ENCODE measurements at places on chromosomes 12 and 14.

- no peak for DNase-seq
These were observed 377.8 kb downstream of the FUT8 start for GRCh38 chr14:65790172-65790815.

DNA sequence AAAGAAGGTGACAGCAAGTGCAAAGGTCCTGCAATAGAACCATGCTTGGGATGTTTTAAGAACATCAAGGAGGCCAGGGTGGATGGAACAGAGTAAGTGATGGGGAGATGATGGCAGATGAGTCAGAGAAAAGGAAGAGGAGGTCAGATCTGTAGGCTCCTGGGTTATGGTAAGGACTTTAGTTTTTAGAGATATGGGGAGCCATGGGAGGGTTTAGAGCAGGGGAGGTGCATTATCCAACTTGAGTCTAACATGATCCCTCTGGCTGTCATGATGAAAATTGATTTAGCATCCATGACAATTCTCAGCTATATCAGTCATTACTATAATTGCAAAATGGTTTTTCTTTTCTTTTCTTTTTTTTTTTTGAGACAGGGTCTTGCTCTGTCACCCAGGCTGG, 7.3 kb upstream of the PLBD2 start:
- DNase-seq = no peak

DNA sequence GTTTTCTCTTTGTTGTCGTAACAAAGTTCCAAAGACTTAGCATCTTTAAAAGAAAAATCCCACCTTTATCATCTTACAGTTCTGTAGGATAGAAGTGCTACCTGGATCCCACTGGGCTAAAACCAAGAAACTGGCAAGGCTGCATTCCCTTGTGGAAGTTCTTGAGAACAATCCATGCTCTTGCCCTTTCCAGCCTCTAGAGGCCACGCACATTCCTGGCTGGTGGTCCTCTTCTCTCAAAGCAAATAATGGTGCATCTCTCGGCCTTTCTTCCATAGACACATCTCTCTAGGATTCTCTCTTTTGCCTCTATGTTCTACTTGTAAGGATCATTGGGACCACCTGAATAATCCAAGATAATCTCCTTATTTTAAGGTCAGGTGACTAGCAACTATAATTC, 8.2 kb upstream of the PAWR start:
- no peak for DNase-seq

DNA sequence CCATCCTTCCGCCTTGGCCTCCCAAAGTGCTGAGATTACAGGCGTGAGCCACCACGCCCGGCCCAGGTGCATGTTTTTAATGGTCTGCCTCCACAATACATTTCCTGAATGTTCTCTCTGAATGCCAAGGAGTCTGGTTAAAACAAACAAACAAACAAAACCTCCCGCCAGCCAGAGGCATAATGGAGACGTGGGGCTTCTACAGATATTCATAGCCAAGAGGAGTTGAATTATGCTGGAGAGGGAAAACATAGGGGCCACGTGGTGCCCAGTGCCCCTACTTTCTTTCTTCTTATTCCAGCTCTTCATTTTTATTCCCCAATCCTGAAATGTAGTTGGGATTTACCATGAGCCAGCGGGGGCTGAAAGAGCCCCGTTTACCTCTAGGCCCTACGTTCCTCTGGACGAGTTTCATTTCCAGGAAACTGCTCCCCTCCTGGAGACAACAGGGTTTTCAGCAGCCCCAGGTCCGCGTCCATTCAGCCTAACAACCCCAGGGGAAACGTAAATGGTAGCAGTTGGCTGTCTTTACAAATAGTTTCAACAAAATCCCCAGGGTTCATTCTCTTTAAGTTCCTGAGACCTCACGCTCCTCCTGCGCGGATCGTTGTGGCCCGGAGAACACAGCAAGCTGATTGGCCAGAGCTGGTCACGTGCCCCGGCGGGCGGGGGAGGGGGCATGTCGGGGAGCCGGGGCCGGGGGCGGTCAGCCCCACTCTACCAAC, 108.5 kb upstream of the ESRRB start:
- no peak for DNase-seq

DNA sequence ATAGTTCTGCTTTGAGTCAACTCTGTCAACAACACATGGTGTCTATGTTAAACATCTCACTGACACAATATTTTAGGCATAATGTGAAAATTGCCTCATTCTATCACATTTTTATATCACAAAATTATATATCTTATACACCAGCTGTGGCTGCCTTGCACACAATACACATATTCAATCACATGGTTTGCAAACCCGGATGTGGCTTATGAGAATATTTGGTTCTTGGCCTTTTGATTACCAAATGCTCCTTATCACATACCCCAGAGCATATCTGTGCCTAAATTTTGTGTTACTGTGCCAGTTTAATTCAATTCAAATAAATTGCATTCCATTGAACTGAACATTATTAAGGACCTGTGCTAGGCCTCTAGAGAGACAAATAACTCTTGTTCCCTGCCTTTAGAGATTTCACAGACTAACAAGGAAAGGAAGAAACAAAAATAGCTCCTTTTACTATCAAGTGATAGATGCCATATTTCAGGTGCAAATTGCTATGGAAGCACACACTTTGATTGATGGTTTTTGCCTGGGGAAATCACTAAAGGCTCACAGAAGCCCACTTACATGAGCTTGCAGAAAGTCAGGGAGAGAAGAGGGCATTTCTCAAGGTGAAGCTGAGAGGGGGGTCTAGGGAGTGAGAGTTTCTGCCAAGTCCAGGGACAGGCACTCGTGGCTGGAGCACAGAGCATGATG, 63.4 kb downstream of the PPP1R36 start:
- DNase-seq = no peak

GRCh38 chr12:12436831-12437345, 80.0 kb downstream of the BORCS5 start:
- DNase-seq = no peak

DNA sequence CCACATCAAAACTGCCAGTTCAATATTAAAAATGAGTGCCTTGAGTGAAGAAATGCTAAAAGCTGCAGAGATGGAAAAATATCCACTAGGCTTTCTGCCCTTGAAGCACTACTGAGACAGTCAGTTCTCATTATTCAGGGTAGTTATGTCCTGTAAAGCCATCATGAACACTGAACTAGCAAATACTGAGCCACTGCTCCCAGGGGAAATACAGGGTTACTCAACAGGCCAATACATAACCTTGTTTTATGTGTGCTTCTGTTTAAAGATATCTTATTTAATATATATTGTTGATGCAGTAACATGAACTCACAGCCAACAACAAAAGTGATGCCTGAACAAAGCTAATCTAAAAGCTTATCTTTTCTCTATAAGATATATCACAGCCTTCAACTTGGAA, 3.3 kb downstream of the RAD52 start:
- no peak for DNase-seq

DNA sequence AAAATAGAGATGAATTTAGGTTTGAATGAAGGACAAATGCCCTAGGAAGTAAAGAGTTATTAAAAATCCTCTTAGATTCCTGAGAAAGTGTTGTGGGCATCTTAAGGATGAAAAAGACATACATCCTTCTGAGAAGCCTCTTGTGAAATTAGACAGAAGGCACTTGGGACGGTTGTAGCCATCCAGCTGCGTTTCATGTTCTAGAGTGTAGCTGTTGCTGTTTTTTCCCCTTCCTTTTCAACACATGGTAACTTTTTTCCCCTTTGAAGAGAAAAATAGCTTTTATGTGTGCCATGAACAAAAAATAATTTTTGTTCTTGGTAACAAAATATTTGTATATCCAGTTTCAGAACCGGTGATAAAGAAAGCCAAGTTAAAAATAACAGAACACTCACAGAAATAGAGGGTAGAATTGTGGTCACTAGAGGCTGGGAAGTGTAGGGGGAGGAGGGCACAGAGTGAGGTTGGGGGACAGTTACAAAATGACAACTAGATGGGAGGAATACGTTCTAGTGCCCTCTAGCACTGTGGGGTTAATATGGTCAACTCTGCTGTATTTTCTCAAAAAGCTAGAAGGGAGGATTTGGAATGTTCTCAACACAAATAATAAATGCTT, 58.4 kb downstream of the PTHLH start:
- DNase-seq = no peak

GRCh38 chr14:75986439-75986765, 839 bp downstream of the IFT43 start:
- DNase-seq = no peak

GRCh38 chr12:68910128-68910527, 22.8 kb downstream of the CPM start:
- no peak for DNase-seq

DNA sequence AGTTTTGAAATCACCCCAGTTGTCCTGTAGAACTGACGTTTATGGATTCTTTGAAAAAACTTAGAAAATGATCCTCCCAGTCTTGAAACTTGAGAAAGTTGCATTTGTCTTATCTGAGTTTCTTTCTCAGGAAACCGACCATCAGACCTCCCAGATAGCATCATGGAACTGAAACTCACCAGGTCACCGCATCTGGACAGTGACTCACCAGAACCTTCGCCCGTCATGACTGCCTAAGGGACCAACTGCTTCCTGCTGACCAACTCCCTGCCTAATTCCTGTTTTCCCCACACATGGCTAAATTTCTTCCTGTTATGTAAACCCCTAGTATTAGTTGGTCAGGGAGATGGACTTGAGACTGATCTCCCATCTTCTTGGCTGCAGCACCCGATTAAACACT, 175.7 kb downstream of the RIMBP2 start:
- no peak for DNase-seq

- DNase-seq = no peak
These were observed 99.3 kb downstream of the PELI2 start for GRCh38 chr14:56217380-56218045.

GRCh38 chr12:93136253-93137055, 207.4 kb upstream of the EEA1 start:
- no peak for DNase-seq

GRCh38 chr12:44873898-44874297, 2.2 kb downstream of the NELL2 start:
- DNase-seq = no peak

GRCh38 chr14:54840798-54841197, 61.8 kb downstream of the GCH1 start:
- DNase-seq = no peak

DNA sequence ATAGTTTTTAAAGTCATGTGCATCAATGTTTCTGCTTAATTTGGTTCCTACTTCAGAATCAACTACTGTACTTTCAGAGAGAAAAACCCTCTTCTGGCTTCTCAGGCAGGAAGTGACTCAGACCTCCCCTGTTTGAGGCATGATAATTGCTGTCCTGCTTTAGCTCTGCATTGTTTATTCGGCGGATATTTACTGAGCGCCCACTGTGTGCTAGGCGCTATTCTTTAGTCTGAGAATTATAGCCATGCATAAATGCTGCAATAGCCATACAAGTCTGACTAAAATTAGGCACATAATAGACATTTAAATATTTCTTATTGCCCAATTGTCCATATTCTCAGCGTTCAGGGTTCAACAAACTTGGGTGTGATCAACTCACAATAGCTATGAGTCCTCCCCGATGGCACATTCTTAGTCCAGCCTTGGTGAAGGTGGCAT, 6.1 kb upstream of the AMIGO2 start:
- no peak for DNase-seq

DNA sequence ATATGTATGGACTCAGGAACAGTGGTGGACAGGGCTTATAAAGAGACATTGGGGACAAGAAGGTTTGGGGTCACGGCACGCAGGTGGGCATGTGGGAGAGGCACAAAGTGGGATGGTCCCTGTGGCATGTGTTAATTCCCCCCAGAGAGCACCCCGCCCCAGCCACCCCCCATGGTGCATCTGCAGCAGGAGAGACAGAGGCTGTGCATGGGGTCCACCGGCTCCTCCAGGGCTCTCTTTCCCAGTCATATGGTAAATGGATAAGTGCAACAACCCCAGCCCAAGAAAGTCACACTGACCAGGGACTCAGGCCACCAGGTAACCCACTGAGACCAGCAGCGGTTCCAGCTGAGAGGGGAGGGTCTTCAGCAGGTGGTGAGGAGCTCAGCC, 242.1 kb downstream of the BCL11B start:
- DNase-seq = peak; percentile 45

GRCh38 chr14:100738704-100739131, 12.0 kb downstream of the DLK1 start:
- DNase-seq = no peak

GRCh38 chr14:106013879-106014376, 487.5 kb downstream of the TMEM121 start:
- no peak for DNase-seq

DNA sequence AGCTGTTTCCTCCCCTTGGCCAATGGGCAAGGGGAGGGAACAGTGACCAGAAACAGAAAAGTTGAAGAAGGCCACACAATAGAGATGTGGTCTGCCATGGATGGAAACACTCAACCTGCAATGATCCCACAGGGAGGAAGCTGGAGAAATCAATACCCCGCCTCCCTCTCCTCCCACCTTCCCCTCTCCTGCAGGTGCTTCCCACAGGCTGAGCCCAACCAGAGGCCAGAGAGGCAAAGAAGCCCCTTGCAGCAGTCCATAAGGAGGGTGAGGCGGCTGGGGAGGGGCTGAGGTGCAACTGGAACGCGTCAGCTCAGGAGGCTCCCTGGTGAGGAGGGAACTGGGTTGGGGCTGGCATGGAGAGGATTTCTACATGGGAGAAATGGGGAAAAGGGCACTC, 84.0 kb downstream of the RNF34 start:
- no peak for DNase-seq

GRCh38 chr12:60052483-60052882, 456.7 kb downstream of the SLC16A7 start:
- DNase-seq = no peak

GRCh38 chr14:33541171-33541570, 409.7 kb downstream of the EGLN3 start:
- no peak for DNase-seq

GRCh38 chr14:97369901-97370300, 572.7 kb downstream of the VRK1 start:
- no peak for DNase-seq

DNA sequence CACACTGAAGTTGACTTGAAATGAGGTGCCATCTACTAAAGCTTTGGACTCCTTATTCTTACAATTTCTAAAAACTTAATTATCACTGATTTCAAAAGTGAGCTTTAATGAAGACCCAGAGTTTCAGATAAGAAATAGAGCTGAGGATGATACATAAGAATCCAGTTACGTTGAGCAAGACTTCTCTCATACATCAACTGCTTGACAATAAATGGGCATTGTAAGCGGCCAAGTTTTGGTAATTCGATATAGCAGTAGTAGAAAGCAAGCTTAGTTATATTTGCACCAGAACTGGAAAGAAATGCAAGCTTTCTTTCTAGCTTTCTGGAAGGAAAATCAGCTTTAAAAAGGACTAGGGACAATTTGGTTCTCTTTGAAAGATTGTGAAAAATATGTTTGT, 1359.6 kb downstream of the FSCB start:
- no peak for DNase-seq

- no peak for DNase-seq
These were observed 34.7 kb downstream of the CD9 start for GRCh38 chr12:6234906-6235305.

- no peak for DNase-seq
These were observed 59.1 kb downstream of the DUSP16 start for GRCh38 chr12:12503384-12504078.

DNA sequence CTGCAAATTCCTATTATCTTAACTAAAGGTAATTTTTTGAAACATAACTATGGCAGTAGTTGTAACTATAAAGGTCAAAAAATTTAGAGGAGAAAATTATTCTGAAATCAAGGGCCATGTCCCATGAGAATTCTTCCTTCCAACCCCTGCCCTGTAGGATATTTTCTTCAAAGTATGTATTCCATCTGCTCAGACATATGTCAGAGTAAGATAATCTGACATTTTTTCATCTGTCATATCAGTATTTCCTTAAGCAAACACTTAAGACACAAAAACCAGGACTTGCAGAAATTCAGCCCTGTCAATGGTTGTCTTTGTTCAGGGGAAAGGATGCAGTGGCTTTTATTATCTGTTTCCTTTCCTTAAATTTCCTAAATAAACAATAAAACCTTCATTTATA, 36.3 kb downstream of the ACSS3 start:
- DNase-seq = no peak

All from RWPE2 (cell line).